CD14-positive monocyte (primary cell): ENCODE measurements at places on chromosomes 16 and 17. TPM values are rescaled to one million over a fixed set of nuclear protein-coding genes. Genes with fewer than 3 reads are reported as not detected.

ABCA8 gene
- polyA plus RNA-seq = not detected in 2 replicates

TM4SF5 gene
- polyA plus RNA-seq = not detected

CDH15 gene
- polyA plus RNA-seq = not detected in 2 replicates

RAMP2 gene
- polyA plus RNA-seq = not detected

SLC9A5 gene
- polyA plus RNA-seq = not detected

C16orf89 gene
- not detected for polyA plus RNA-seq

MVP gene
- polyA plus RNA-seq = 238 and 274 TPM in 2 replicates

RPUSD1 gene
- polyA plus RNA-seq = 31.5 TPM

CTRL gene
- 0.69 TPM for polyA plus RNA-seq

GOSR2 gene
- polyA plus RNA-seq = 31.1 TPM

KRT33B gene
- polyA plus RNA-seq = not detected in 2 replicates

CPNE7 gene
- polyA plus RNA-seq = not detected in 2 replicates

FOXK2 gene
- polyA plus RNA-seq = 3.5 TPM

NGFR gene
- polyA plus RNA-seq = not detected

RASL10B gene
- not detected for polyA plus RNA-seq

AATF gene
- polyA plus RNA-seq = 57.9 TPM

SPEM2 gene
- not detected in 2 replicates for polyA plus RNA-seq

KRTAP1-5 gene
- not detected for polyA plus RNA-seq

CD19 gene
- 0.65 TPM for polyA plus RNA-seq

SEPTIN1 gene
- 0.60 TPM for polyA plus RNA-seq

CD300LF gene
- polyA plus RNA-seq = 112 TPM

FNDC8 gene
- not detected for polyA plus RNA-seq

SLFN5 gene
- polyA plus RNA-seq = 8.8 TPM

RAB37 gene
- polyA plus RNA-seq = 40.9 TPM

BEAN1 gene
- 0.06 and 0.12 TPM in 2 replicates for polyA plus RNA-seq

MMP15 gene
- not detected for polyA plus RNA-seq

RNF112 gene
- not detected for polyA plus RNA-seq

KRT40 gene
- not detected for polyA plus RNA-seq

PYDC1 gene
- not detected in 2 replicates for polyA plus RNA-seq

RHBDL1 gene
- polyA plus RNA-seq = not detected

SYT17 gene
- 2.7 and 4.9 TPM in 2 replicates for polyA plus RNA-seq

TPSB2 gene
- not detected for polyA plus RNA-seq

CTRB1 gene
- not detected for polyA plus RNA-seq

TUFM gene
- polyA plus RNA-seq = 154 and 157 TPM in 2 replicates

GSE1 gene
- polyA plus RNA-seq = 0.86 TPM

HIGD1B gene
- polyA plus RNA-seq = not detected

SDR42E2 gene
- not detected in 2 replicates for polyA plus RNA-seq

INCA1 gene
- polyA plus RNA-seq = 0.44 TPM

RSAD1 gene
- 20.6 TPM for polyA plus RNA-seq

GPR139 gene
- not detected for polyA plus RNA-seq

ZSCAN10 gene
- not detected for polyA plus RNA-seq

WNK4 gene
- polyA plus RNA-seq = not detected

CCL7 gene
- polyA plus RNA-seq = 0.25 TPM

TNFRSF17 gene
- polyA plus RNA-seq = 0.26 TPM

FBRS gene
- polyA plus RNA-seq = 1.4 TPM

CCL1 gene
- not detected for polyA plus RNA-seq

DBNDD1 gene
- 0.07 TPM in 1 of 2 replicates, not detected in the other for polyA plus RNA-seq

KIF2B gene
- polyA plus RNA-seq = not detected in 2 replicates

CHD3 gene
- 52.3 and 67.9 TPM in 2 replicates for polyA plus RNA-seq

WSCD1 gene
- polyA plus RNA-seq = not detected

NUPR1 gene
- not detected for polyA plus RNA-seq

AGRP gene
- polyA plus RNA-seq = 0.32 TPM

TMC7 gene
- not detected for polyA plus RNA-seq

TMEM235 gene
- not detected for polyA plus RNA-seq
